ENCODE measurements at places on chromosomes 11 and 22. TPM values are rescaled to one million over a fixed set of nuclear protein-coding genes. Genes with fewer than 3 reads are reported as not detected.

DNA sequence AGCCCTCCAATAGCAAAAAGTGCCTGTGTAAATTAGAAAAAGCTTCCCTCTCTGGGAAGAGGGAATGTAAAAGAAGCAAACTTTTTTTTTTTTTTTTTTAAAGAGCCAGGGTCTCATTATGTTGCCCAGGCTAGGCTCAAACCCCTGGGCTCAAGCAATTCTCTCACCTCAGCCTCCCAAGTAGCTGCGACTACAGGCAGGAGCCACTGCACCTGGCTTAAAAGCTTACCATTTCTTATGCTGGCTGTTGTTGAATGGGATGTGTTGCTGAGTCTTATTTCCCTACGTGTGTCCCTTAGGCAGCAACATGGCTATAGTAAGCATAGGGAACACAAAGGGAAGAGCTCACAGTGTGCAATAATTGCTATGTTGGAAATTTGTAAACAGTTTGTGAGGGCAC lies 225.5 kb upstream of the CCDC90B start:
- DNase-seq, result no peak
- H3K27ac ChIP-seq, result no peak overlapping the region
- no peak overlapping the region for H3K4me3 ChIP-seq
- no peaks in the 10 kb centered on the region for H3K27me3 ChIP-seq

- H3K4me1 ChIP-seq, result no peaks in the 10 kb centered on the region
- H3K4me3 ChIP-seq, result no peak overlapping the region
- DNase-seq, result no peak
- no peaks in the 10 kb centered on the region for H3K27me3 ChIP-seq
- no peaks in the 10 kb centered on the region for H3K36me3 ChIP-seq
- H3K27ac ChIP-seq, result no peak overlapping the region
These were observed 67.8 kb downstream of the RBFOX2 start for GRCh38 chr22:35960854-35961253.

DNA sequence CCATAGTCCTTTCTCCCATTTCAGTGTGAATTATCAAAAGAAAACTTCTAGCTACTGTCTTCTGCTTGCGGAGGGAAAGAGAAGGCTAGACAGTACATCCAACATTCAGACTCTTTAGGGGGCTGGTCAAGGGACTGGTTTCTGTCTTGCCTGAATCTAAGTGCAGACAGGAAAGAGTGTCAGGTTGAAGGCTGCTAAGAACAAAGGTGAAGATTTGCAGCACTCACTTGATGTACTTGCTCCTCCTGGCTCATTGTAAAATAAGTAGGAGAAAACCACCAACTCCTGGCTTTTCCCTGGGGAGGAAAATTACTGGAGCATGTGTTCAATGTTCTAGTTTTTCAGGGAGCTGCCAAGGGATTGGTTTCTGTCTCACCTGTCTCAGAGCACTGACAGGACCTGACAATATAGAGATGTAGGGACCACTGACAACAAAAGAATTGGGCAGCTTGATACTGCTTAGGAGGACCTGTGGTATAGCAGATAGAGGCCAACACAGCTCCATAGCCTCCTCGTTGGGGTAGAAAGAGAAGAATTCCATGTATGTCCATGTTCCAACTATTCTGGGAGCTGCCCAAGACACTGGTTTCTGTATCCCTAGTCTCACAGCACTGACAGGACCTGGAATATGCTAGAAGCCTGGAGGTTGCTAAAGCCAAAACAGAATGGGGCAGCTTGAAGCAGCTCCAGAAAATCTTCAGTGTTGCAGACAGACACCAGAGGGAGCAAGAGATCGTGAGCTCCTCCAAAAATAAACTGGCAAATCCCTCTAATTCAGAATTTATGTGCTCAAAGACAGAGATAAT lies 39.7 kb upstream of the MMP12 start:
- no peak overlapping the region for H3K27ac ChIP-seq
- no peak overlapping the region for H3K4me3 ChIP-seq
- no peaks in the 10 kb centered on the region for H3K4me1 ChIP-seq
- H3K36me3 ChIP-seq, result no peaks in the 10 kb centered on the region
- H3K27me3 ChIP-seq, result no peaks in the 10 kb centered on the region
- no peak for DNase-seq

GRCh38 chr22:32839831-32840584 lies 38.5 kb downstream of the TIMP3 start:
- no peaks in the 10 kb centered on the region for H3K36me3 ChIP-seq
- no peaks in the 10 kb centered on the region for H3K4me1 ChIP-seq
- no peak for DNase-seq
- no peaks in the 10 kb centered on the region for H3K27me3 ChIP-seq
- no peak overlapping the region for H3K27ac ChIP-seq

CST6 gene
- polyA plus RNA-seq, result not detected
